ENCODE measurements at places on chromosomes 5 and 9. TPM values are rescaled to one million over a fixed set of nuclear protein-coding genes. Genes with fewer than 3 reads are reported as not detected.

SPINK6 gene
- total RNA-seq, result not detected

ORM2 gene
- total RNA-seq, result not detected

- no peak for DNase-seq
Observed at GRCh38 chr5:145965804-145966203, 29.4 kb downstream of the SH3RF2 start.

DNA sequence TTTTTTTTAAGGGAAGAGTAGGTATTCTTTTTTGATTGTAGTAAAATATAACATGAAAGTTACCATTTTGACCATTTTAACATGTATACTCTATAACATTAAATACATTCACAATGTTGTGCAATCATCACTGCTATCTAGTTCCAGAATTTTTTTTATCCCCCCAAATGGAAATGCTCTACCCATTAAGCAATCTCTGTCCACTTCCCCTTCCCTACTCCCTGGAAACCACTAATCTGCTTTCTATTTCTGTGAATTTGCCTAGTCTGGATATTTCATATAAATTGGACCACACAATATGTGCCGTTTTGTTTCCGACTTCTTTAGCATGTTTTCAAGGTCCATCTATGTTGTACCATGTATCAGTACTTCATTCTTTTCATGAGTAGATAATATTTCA, 429.5 kb downstream of the TLE1 start:
- no peak for DNase-seq

GRCh38 chr5:149421372-149421685, 42.2 kb upstream of the IL17B start:
- DNase-seq, result no peak

- DNase-seq, result no peak
Observed at GRCh38 chr9:117286245-117286644, 128.6 kb downstream of the ASTN2 start.

DNA sequence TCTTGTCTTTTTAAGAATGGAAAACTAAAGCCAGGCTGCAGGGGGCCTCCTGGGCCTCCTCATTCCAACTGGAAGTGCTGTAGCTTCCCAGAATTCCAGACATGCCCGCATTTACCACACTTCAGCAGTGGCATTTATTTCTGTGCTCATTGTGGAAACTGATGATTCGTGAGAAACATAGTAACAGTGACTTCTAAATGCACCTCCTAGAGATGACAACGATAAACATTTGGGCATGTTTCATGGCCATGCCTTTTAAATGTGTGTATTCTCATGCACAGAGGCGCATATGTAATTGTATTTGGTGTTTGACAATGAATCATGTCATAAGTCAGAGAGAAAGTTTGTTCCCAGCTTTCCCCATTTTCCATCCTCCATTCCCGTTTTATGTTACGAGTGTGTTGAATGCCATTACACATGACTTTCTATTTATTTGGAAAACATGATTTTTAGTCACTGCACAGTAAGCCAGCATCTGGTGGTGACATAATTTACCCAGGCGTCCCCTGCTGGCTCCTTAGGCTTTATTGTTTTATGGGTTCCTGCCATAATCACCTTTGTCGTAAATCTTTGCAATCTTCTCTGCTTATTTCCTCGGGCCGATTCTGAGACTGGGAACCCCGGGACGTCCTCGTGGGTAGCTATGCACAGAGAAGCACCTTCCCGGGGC, 68.8 kb upstream of the FCN2 start:
- DNase-seq, result no peak

DNA sequence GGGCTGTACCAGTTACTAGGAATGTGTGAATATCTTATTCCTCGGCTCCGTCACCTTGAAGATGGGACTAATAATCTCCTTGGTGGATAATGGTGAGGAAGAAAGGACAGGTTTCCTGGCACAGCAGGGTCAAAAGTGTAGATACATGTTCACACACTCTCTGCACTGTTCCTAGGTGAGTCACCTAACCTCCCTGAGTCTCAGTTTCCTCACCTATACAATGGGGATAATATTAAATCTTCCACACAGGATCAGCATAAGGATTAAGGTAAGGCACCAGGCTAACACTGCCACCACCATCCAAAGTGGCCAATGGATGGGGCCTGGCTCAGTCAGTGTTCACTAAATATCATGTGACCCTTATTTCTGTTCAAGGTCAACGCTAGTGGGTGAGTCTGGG, 66.9 kb downstream of the PSMB7 start:
- DNase-seq, result no peak

GRCh38 chr5:147512659-147513379, 3.0 kb upstream of the DPYSL3 start:
- no peak for DNase-seq

DNA sequence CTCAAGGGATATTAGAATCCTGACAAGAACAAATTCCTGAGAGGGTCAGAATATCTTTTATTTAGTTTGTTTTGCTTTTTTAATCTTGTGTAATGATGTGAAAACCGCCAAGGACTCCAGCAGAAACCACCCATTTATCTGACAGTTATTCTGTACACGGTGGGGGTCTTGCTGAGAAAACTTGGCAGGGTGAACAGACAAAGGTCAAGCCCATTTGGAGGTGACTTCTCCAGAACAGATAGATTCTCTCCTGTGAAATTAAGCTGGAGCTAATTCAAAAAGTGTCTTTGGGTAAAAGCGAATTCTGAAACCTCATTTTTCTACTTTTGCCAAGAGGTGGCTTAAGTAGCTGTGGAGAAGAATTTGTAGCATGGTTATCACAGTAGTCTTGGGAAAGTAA, 484.4 kb downstream of the SPOCK1 start:
- DNase-seq, result no peak

GRCh38 chr9:132945186-132946130, 1.0 kb upstream of the TSC1 start:
- no peak for DNase-seq
